ENCODE measurements at places on chromosomes 16 and 17.

GRCh38 chr16:20865420-20866131 is 34.6 kb downstream of the DCUN1D3 start:
- peak; percentile 53 for DNase-seq

DNA sequence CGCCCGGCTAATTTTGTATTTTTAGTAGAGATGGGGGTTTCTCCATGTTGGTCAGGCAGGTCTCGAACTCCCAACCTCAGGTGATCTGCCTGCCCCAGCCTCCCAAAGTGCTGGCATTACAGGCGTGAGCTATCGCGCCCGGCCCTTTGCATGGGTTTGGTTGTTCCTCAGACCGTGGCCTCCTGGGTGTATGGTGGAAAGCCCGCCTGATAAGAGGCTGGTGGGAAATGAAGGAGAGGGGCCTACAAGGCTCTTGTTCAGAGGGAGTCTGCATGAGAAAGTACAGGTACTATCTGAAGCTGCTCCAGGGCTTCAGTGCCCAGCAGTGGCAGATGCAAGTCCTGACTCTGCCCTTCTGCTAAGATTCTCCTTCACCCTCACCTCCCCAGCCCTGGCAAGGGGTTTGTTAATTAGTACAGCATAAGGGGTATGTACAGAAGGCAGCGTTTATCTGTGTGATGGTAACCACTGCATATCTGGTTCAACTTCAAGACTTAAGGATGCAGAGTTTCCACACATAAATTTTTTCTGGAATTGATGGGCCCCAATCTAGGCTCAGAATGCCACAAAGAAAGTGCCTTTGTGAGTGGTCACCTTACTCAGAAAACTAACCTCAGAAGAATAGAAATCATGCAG is 24.2 kb downstream of the GRB7 start:
- no peak for DNase-seq

DNA sequence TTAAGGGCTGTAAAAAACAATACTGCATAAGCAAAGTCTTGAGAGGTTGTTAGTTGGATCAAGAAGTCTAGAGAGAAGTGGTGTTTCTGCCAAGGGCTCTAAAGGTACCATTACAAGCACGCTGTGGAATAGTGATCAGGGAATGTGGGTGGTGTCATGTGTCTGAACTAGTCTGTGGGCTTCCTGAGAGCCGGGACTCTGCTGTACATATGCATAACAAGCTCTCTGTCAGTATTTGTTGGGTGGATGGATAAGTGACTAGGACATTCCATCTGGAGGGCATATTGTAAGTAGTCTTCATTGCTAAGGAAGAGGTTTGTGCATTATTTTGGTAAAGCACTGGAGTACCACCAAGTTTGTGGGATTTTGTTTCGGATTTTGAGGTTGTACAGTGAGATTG is 209.5 kb downstream of the LGALS9B start:
- no peak for DNase-seq

DNA sequence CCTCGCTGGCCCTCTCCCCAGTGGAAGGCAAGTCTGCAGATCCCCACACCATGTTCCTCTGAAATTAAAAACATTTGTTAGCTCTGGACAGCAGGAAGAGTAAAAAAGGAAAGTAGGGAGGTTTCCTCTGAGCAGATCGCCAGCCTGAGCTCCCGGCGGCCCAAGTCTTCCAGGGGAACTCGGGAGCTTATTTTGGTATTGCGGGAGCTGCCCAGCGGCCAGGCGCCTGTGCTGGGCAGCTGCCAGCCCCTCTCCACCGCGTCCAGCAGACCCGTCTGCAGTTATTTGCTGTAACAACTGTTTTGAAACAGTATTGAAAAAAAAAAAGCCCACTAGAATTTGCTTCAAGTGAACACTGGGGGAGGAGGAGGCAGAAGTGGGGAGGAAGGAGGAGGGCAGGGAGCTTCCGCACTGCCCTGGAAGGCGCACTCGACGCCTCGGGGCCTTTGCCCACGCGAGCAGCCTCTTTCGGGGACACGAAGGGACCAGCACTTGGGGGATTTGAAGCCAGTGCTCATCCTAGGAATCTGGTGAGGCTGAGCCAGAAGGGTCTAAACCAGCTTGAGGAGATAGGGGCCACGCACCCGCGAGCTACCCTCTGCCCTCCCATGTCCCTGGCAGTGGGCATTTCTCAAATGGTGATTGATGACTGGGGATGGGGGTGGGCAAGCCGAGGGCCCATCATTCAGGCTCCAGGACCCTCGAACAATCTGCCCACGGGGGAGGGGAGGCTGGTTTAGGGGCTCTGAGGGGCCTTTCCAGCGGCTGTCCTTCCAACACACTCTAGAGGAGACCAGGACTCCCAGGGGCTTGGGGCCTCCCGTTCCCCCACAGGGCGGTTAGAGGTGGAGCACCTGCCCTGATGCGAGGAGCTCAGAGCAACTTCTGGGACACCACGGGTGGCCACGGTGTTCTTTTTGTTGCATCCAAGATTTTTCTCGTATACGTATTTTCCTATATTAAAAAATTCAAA is 3.0 kb upstream of the BAHCC1 start:
- peak; percentile 24 for DNase-seq

- peak; percentile 16 for DNase-seq
Measured at GRCh38 chr16:53743149-53743566, 39.2 kb downstream of the FTO start.

DNA sequence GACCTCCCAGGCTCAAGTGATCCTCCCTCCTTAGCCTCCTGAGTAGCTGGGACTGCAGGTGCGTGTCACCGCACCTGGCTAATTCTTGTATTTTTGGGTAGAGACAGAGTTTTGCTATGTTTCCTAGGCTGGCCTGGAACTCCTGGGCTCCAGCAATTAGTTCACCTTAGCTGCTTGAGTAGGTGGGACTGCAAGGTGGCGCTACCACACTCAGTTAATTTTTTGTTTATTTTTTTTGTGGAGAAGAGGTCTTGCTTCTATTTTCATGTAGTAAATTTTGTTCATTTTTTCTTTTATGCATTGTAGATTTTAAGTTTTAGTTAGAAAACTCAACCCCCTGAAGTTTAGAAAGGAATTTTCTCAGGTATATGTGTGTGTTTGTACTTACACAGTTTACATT is 21.7 kb downstream of the RNF135 start:
- no peak for DNase-seq

DNA sequence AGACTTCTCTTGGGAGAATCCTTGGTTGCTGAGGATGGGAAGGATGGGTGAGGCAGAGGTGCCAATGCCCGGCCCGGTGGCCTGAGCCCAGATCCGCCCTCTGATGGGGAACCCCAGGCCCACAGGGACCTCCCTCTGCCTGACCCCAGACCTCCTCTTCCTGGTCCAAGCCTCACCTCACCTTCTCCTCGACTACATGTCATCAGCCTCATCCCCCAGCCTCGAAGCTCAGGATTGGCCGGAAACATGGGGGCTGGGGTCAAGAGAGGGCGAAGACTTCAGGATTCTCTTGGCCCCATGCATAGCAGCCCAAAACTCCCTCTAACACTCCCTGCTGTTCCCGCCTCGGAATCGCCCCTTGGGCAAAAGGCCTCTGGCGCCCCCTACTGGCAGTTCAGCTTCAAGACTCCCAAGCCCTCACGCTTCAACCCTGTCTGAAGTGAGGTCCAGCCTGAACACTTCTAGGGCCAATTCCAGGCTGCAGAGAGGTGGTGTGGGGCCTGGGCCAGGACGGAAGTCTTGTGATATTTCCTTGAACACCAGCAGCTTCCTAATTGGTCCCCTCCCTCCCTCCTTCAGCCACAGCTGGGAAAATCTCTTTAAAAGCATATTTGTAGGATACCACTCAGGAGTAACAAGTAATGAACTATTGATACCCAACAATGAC is 47.2 kb downstream of the ARHGAP27 start:
- peak; percentile 84 for DNase-seq

GRCh38 chr17:74892974-74893911 is at the start of gene FADS6:
Gene FADS6, minus strand, starts transcription at chr17:74893633. Its CDS starts 38 bp downstream, at chr17:74893595.
- DNase-seq: no peak

GRCh38 chr17:67377488-67378453 is 690 bp downstream of the PITPNC1 start:
- DNase-seq: no peak

GRCh38 chr16:86812363-86812970 is 234.1 kb downstream of the FOXL1 start:
- no peak for DNase-seq

GRCh38 chr16:14106457-14106856 is 35.3 kb downstream of the MRTFB start:
- DNase-seq: no peak

DNA sequence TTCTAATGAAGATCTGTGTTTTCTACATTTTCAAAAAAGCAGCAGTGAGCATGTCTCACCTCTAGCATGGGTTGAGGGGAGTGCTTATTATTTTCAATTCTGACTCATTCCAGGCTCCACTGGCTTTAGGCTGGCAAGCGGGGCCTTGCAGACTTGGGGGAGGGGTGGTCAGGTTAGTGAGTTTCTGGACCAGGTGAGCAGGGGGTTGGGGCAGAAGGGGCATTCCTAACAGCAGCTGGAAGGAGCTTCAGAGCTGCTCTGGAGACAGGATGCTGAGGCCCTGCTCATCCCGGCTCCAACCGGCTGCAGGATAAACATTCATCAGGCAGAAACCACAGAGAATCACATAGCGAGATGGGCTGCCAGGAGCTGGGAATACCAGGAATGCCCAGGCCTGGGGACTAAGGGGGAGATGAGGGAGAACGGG is 10.5 kb upstream of the KRT19 start:
- no peak for DNase-seq

DNA sequence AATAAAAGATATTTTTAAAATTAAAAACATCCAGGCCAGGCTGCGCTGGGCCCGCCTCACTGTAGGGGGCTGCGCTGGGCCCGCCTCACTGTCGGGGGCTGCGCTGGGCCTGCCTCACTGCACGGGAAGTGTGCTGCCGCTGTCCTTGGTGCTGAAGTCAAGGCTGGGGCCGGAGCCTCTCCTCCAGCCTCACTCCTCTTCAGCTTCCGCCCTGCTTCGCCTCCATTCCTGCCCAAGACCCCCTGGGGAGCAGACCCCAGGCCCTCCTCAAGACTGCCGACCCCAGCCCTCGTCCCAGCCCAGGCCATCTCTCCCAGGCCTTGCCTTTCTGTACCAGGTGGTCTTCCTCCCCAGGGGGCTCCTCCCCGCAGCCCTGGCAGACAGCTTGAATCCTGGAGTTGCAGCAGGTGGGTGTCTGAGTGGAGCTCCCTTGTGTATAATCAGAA is 26.2 kb downstream of the ENDOV start:
- peak; percentile 42 for DNase-seq

DNA sequence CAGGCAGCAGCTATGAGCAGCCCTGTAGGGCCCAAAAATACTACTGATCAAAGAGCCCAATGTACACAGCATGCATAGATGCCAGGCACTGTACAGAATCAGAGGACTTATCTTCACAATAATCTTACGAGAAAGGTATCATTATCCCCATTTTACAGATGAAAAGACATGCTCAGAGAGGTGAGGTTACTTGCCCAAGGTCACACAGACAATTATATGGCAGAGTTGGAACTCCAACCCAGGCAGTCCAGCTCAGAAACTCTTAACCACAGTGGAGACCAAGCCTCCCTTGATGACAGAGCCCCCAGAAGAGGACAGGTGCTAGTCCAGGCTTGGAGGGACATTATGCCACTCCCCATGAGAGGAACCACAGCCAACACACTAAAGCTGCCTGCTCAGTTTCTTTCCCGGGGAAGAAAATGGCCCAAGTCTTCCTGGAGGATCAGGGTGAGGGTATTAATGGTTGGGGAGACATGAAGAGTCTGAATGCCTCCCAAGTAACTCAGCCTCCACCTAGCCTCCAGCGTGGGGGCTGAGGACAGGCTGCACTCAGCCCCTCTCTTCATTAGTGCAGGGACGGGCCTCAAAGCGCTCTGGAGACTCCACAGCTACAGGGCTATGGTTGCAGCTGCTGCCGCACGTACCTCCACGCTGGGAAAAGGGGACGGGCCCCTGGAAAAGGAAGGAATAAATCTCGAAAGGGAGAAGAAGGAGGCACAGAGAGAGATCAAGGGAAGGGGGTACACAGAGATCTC is 826 bp downstream of the UNC119 start:
- no peak for DNase-seq

DNA sequence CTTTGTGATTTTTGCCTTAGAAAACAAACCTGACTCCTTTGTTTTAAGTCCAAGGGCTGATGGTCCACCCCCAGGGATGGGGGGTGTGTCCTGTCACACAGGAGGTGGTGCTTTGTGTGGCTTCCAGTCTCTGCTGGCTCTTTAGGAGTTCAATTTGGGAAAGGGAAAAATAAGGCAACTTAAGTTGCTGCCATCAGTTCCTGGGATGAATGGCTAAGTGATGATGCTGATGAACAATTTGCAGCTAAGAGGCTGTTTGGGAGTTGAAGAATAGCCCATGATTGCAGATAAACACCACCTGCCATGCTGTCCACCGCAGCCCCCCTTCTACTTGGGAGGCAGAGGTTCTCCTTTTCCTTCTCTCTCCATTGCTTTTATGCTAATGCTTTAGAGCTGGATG is 40.2 kb downstream of the ARL4D start:
- no peak for DNase-seq

GRCh38 chr16:12801511-12802042 is 2.1 kb downstream of the CPPED1 start:
- peak; percentile 77 for DNase-seq

DNA sequence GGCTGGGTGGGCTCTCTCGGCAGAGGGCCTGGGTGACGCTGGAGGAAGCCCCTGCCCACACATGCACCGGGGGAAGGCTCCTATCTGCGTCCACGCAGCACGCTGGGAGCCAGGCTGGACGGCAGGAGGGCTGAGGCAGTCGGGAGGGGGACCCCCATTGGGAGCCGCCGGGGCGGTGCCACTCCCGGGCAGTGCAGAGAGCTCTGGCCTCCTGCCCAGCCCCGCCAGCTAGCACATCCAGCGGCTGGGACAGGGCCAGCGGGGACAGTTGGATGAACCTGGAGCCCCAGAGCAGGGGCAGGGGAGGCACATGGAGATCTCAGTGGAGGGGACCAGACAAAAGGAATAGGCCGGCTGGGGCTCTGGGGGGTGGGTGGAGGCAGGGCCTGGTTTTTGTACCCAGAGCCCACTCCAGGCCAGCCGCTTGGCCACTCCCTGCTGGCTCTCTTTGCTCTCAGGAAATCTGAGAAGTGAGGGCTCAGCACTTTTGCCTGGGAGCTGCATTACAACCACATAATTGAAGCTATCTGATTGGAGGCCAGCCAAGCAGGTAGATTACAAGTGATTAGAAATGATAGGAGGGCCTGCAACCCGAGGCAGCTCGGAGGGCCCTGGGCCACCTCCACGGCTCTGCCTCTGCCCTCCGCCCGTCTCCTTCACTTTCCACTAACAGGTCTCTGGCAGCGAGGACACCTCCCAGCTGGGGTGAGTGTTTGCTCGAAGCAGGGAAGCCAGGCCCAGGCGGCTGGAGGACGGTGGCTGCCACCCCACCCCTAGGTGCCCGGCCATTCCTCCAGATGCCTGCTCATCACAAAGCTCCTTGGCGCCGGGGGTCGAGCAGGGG is 40.1 kb downstream of the ENGASE start:
- no peak for DNase-seq

GRCh38 chr17:81424151-81425017 is 29.1 kb downstream of the BAHCC1 start:
- DNase-seq: no peak

DNA sequence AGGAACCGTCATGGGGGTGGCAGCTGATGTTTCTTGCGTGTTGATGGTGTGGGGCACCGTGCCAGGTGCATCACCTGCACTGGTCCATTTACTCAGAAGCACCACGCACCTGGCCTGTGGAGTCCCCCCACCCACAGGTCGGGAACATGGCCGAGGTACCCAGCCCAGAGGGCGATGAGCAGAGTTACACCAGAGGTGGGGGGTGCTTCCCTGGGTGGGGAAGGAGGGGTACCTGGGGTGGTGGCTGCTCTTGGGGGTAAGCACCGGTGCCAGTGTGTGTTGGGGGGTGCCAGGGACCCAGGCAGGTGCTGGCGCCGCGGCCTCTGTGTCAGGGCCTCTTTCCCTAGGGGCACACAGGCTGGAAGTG is 5.0 kb upstream of the ZNF750 start:
- no peak for DNase-seq

Measured in kidney capillary endothelial cell (primary cell).